ENCODE measurements at places on chromosomes 5 and 9. TPM values are rescaled to one million over a fixed set of nuclear protein-coding genes. Genes with fewer than 3 reads are reported as not detected.

GRCh38 chr5:41896230-41896629, 7.9 kb upstream of the RIMOC1 start:
- no peak overlapping the region for H3K27ac ChIP-seq
- H3K4me3 ChIP-seq, result no peak overlapping the region
- DNase-seq, result no peak
- H3K36me3 ChIP-seq, result no peaks in the 10 kb centered on the region
- H3K4me1 ChIP-seq, result peaks cover 2% of the 10 kb centered on the region

Gene TMEM245
- total RNA-seq, result 71.3 TPM

DNA sequence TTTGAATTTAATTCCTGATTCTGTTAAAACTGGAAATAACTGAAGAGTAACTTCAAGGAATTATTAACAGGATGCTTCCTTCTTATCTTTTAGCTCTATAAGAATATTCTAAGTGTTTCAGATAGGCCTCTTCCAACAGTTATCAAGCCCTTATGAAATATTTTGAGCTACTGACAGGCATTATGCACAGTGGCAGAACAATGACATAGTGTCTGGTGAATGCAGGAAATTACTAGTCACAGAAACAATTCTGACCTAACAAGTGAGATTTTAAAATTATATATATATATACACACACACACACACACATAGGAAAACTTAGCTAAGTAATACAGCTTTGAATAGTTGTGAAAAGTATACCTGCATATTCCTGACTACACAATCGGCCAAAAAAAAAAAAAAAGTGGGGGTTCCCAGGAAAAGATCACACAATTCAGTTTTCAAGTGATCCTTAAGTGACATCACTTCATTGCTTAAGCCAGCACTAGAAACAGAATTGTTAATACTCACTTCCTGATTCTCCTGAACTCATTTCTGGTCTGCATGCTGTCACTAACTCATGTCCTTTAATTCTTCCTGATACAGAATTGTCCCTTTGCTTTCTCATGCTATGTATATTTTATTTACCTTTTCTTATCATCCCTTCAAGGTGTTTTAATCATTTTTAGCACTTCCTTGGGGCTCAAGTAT, 77.3 kb downstream of the SLC25A46 start:
- no peak for DNase-seq
- no peak overlapping the region for H3K4me3 ChIP-seq
- H3K4me1 ChIP-seq, result no peaks in the 10 kb centered on the region
- H3K27ac ChIP-seq, result no peak overlapping the region
- no peaks in the 10 kb centered on the region for H3K36me3 ChIP-seq
- peaks cover 4% of the 10 kb centered on the region for H3K27me3 ChIP-seq

- DNase-seq, result no peak
- H3K27me3 ChIP-seq, result peaks cover 7% of the 10 kb centered on the region
- H3K4me1 ChIP-seq, result peaks cover 3% of the 10 kb centered on the region
- no peak overlapping the region for H3K27ac ChIP-seq
- H3K4me3 ChIP-seq, result no peak overlapping the region
Observed at GRCh38 chr5:141822144-141822543, 56.1 kb downstream of the PCDH1 start.

GRCh38 chr5:156647034-156647451, 203.1 kb upstream of the PPP1R2B start:
- DNase-seq, result no peak
- no peak overlapping the region for H3K4me3 ChIP-seq
- H3K36me3 ChIP-seq, result no peaks in the 10 kb centered on the region

Gene TXNDC8
- total RNA-seq, result not detected

DNA sequence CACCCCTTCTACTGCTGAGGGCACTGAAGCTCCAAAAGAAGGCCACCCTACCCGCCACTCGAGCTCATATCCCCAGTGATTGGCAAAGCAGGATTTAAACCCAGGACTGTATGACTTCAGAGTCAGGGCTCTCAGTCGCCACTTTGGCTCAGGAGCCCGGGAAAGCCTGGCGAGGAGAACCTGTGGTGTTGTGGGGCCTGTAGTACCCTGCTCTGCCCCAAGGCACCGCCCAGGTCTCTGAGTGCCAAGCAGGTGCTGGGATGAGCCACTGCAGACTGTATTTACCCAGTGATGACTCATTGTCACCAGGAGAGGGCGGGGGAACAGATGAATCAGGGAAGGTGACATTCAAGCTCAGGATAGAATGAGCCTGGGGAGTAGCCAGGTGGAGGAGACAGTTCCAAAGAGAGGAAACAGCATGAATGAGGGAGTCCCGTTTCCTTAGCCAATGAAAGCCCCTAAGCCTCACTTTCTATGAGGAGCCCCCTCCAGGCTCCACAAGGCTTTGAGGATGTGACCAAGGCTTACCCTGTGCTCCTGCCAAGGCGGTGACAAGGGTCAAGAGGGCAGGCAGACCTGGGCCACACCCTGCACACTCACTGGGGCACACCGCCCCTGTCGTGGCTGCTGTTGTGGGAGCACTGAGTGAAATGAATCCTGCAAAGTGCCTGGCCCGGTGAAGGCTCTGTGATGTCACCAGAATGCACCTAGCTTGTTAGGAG, 17.8 kb upstream of the DPM2 start:
- H3K4me3 ChIP-seq, result peak overlapping the region; percentile 84
- peaks cover 84% of the 10 kb centered on the region for H3K4me1 ChIP-seq
- H3K36me3 ChIP-seq, result no peaks in the 10 kb centered on the region
- DNase-seq, result peak; percentile 70
- peak overlapping the region; percentile 93 for H3K27ac ChIP-seq
- no peaks in the 10 kb centered on the region for H3K27me3 ChIP-seq

DNA sequence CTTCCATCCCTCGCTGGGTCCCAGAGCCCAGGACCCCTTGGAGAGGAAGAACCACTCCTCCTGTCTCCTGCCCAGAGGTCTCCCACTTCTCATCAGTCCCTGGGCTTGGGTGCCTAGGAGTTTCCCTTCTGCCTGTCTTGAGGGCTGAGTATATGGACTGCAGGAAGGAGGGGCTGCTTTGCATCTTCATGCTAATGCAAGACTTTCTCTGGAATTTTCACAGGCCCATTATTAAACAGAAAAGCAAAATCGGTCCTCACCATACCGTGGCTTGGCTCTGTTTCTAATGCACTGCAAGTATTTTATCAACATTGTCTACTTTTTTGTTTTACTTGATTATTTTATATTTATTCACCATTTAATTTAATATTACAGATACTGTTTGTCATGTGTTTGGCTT, 34.5 kb downstream of the TRIO start:
- no peaks in the 10 kb centered on the region for H3K36me3 ChIP-seq
- peaks cover 8% of the 10 kb centered on the region for H3K27me3 ChIP-seq
- H3K27ac ChIP-seq, result no peak overlapping the region
- H3K4me3 ChIP-seq, result no peak overlapping the region
- no peak for DNase-seq

Gene MYOZ3
- total RNA-seq, result not detected

Gene GALNT10
- 51.1 TPM for total RNA-seq

Gene DOK3
- total RNA-seq, result 3.7 TPM
